ENCODE measurements at places on chromosomes 7 and 10.

DNA sequence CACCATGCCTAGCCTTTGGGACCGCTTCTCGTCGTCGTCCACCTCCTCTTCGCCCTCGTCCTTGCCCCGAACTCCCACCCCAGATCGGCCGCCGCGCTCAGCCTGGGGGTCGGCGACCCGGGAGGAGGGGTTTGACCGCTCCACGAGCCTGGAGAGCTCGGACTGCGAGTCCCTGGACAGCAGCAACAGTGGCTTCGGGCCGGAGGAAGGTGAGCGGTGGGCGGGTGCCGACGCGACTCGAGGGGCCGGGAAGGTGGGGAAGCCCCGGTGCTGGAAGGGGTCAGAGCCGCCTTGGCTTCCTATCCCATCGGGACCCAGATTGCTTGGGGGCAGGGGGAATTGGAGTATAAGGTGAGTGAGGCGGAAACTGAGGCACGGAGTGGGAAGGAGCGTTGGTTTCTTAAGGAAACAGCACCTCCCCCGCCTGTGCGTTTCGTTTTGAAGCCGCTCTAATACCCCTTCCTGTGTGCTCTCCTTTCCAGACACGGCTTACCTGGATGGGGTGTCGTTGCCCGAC lies 547 bp downstream of the DDIT4 start:
- DNase-seq: no peak

DNA sequence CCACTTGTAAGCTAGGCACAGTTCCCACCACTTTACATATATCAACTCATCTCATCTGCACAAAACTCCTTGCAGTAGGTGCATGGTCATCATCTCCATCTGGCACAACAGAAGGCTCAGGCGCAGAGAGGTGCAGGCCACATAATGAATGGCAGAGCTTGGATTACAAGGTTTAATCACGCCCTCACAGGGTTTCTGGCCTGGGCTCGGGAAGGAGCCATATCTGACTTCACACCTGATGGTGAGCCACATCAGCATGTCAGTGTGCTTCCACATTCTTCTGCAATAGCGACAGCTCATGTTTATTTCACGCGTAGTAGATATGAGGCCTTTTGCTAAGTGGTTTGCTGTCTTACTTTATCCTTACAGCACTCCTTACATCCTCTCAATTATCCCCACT lies 650.2 kb downstream of the INHBA start:
- no peak for DNase-seq

DNA sequence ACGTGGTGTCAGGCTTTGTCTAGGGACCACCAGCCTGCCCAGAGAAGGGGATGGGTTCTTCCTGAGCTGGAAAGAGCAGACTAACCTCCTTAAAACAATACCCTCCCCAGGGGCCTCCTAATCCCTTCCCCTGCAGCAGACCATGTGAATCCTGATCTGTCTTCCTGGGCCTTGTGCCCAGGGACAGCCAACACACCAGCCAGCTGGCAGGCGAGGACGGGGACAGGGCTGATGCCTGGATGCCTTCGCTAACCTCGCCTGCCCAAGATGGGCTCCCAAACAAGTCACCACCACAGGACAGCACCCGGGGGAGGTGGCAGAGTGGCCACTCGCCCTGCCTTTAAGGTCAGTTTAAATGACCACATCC lies 17.6 kb downstream of the PODXL start:
- no peak for DNase-seq

DNA sequence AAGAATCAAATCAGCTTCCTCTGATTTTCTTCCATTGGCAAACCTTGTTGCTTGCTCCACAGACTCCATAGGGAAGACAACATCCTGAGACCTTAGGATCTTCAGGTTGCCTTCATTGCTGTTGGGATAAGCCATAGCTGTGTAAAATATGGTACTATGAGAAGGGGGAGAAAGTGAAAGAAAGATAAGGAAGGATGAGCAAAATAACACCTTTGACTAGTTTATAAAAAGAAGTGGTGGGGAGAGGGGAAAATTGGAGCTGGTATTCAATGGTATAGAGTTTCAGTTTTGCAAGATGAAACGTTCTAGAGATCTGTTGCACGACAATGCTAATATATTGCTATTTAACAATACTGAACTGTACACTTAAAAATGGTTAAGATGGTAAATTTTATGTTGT lies 180.4 kb upstream of the PHYHIPL start:
- DNase-seq: no peak

- no peak for DNase-seq
Observed at GRCh38 chr10:25048450-25048849, 32.0 kb downstream of the THNSL1 start.

GRCh38 chr10:15739254-15739970 lies 19.7 kb upstream of the ITGA8 start:
- DNase-seq: no peak

- DNase-seq: no peak
Observed at GRCh38 chr7:26513948-26514347, 222.3 kb downstream of the SNX10 start.

DNA sequence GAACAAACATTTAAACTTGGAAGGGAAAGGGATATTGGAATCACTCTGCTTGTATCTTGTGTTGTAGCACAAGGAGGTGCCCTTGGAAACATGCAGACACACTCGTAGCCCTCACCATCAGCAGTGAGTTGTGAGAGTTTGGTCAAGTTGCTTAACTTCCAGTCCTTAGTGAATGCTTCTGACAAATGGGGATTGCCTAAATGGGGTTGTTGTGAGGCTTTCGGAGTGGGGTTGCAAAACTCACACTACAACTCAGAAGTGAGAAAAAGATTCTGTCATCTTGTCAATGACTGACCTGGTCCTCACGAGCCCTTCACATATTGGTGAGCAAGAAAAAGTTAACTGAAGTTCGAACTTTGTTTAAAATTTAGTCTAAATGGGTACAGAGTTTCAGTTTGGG lies 29.0 kb upstream of the GSDME start:
- DNase-seq: no peak

GRCh38 chr10:10141782-10142382 lies 875.8 kb upstream of the CELF2 start:
- DNase-seq: no peak

- DNase-seq: peak; percentile 25
Observed at GRCh38 chr7:152760854-152761748, 1.5 kb downstream of the ACTR3B start.

DNA sequence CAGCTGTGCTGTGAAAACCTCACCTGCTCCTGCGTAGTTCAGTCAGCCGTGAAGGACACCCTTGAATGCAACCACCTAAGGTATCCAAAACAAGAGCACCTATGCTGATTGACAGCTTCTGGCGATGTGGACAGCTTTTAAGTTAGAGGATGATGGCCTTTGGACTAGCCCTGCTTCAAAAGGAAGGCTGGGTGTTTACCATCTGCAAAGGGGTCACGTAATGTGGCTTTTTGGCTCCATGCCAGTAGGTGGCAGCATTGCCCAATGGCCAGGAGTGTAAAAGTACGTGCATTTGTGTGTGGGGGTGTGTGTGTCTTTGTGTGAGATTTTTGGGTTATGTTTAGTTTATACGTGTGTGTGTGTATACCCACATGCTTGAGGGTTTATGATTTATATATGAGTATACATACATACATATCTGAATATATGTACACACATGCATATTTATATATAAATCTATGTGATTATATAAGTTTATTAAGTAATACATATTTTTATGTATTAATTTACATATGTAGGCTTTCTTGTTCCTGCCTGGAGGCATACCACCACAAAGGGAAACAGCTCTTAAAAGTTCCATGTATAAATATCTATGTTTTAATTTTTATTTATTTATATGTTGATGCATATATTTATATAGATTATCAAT lies 236.3 kb upstream of the ANKRD30A start:
- peak; percentile 63 for DNase-seq

- DNase-seq: peak; percentile 12
Observed at GRCh38 chr7:3641582-3641981, 340.5 kb downstream of the SDK1 start.

DNA sequence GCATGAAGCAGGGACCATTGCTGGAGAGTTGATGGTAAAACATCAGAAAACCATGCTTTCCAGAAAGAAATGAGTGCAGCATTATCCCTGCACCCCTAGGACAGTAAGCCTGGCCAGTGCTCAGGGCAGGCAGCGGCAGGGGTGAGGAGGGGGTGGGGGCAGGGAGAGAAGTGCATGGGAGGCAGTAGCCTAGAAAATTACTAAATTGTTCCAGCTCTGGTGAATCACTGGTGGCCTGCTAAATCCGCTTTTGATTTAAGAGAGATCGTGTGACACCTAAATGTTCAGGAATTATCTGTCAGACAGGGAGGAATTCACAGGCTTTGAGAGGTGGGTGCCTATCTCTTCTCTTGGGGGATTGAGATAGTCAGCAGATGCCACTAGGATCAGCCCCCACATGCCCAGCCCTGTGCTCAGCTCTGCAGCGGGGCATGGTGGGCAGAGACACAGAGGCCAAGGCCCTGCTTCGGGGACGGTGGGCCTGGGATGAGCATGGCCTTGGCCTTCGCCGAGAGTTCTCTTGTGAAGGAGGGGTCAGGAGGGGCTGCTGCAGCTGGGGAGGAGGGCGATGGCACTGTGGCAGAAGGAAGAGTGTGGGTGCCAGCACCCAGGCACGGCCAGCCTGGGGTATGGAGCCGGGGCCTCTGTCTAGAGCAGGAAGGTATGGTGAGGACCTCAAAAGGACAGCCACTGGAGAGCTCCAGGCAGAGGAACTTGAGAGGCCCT lies 5.0 kb upstream of the AQP1 start:
- DNase-seq: no peak

DNA sequence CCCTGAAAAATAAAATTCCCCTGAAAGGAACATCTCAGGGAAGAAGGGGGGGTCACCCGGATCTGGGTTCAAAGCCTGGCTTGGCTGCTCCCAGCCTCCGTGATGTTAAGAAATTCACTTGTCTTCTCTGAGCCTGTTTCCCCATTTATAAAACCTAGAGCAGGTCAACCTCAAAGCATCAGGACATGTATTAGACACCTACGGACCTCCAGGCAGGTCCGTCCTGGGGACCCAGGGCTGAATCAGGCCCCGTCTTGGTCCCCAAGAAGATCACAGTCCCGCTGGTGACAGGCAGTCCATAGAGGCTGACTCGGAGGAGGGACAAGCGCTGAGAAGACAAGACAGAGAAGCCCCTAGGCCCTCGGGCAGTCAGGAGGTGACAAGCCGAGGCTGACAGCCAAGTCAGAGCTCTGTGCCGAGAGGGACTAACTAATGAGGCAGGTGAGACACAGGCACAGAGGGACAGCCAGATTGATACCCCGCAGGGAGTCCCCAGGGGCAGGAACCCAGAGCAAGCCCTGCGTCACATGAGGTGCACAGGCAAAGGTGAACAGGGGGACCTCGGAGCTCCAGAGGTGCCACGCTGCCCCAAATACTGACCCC lies 2.9 kb downstream of the MYL10 start:
- no peak for DNase-seq

DNA sequence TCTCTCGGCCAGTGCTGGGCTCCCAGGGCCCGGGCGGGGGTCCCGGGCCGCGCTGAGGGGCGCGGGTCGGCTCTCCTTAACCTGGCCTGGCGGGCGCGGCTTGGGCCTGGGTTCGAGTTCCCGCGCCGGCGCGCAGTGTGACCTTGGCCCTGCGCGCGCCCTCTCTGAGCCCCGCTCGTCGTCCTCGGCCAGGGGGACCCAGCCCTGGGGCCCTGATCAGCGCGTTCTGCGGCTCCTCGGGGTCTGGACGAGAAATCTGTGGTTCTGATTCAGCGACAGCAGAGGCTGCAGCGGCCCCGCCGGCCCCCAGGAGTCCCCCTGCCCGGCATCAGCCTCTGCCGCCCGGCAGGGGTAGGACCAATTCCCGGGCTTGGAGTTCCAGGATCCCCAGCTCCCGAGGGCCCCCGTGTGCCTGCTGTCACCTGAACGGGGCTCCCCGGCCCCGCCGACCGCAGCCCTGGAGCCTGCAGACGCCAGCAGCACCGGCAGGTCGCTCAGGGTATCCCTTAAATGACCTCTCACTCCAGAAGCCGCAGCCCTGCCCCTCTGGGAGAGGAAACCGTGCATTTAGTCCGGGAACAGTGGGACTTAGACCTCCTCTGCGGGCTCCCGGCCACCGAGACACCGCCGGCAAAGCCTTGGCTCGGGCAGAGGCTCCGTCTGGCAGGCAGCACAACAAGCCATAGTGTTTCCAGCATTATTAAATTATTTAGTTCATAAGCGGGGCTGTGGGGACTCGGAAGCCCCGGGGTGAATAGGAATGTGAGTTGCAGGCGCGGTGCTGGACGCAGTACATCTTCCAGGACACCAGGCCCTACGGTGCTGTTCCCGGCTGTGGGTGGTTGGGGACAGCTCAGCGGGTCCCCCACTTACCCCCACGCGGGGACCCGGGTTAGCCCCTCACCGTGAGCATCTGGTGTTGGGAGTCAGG lies 572 bp downstream of the CHST12 start:
- peak; percentile 54 for DNase-seq

DNA sequence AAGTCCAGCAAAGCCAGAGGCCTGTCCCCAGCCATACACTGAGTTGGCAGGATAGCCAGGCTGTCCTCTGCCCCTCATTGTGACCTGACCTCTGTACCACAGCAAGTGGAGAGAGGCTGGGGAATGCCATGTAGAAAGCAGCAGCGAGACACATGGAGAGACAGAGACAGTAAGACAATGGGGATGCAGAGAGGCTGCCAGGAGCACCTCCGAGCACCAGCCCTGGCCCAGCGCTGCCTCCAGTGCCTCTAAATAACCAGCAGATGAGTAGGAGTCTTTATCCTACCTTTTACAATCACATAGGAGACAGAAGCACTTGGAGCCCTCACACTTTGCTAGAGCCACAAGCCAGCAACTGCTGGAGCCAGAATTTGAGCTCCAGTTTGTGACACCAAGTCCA lies 8.1 kb downstream of the GDF2 start:
- DNase-seq: no peak
